GM03348 (cell line): ENCODE measurements at places on chromosomes 13 and 19.

DNA sequence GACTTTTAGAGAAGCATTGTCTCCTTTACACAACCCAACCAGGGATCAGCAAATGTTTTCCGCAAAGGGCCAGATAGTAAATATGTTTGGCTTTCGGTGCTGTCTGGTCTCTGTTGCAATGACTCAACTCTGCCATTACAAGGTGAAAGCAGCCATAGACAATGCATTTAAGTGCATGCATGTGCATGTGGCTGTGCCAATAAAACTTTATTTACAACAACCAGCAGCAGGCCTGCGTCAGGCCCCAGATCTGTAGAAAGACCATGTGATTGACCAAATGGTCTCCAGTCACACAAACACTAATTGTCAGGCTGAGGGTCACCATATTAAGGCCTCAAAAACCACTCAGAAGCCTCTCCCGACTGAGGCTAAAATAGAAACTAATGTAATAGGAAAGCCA is 8.1 kb downstream of the RAB20 start:
- no peak for DNase-seq

DNA sequence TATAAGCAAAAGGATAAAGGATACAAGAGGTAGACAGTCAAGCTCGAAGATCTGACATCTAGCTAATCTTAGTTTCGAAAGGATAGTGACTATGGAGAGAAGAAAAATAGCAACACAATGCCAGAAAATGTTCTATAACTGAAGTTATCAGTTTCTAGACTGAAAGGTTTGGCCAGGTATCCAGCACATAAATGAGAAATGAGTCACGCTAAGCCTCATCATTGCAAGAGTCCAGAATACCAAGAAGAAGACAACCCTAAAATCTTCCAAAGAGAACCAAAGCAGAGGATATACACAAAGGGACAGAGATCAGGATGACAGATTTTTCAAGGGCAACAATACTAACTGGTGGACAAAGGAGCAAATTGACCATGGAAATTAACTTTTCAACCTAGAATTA is 237.0 kb downstream of the POSTN start:
- DNase-seq, result no peak

DNA sequence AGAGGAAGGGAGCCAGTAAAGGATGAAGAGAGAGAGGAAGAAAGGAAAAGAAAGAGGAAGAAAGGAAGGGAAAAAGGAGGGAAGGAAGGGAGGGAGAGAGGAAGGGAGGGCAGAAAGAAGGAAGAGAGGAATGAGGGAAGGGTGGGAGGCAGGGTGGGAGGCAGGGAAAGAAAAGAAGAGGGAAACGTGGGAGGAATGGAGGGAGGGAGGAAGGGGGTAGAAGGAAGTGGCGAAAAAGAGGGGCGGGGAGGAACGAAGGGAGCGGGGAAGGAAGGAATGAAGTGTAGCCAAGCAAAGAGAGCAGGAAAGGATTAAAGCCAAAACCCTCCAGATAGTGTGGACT is 53.1 kb downstream of the SOX1 start:
- no peak for DNase-seq

DNA sequence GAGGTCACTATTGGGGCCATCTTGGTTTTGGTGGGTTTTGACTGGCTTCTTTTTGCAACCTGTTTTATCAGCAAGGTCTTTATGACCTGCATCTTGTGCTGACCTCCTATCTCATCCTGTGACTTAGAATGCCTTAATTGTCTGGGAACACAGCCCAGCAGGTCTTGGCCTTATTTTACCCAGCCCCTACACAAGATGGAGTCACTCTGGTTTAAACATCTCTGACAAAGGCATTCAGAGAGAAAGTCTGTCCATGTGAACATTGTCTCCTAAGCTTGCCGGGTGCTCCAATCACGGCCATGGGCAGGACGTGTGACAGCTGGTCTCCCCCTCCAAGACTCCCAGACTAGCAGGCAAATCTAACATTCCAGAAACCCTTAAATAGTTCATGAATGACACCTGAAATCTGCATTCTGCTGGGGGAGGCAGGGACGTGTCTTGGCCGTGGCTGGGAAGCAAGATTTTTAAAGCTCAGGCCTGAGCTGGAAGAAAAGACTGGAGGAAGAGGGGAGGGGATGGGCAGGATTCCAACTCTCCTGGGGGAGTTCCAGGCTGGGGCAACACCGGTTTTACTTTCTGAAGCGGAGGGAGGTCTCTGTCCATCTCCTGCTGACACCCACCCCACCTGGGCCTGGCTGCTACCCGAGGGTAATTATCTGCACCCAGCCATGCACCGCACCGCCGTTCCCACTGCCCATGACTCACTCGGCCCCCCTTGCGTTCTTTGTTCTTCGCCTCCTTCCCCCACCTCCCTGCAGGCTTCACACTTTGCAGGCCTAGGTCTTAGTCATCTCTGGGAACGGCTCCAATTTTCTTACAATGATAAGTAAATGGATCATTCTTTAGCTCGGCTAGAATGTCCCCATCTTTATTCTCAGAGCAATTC is 11.6 kb upstream of the OR1M1 start:
- DNase-seq, result peak; percentile 70
